ENCODE measurements at places on chromosomes 4 and X. TPM values are rescaled to one million over a fixed set of nuclear protein-coding genes. Genes with fewer than 3 reads are reported as not detected.

The FGG gene
- not detected for polyA plus RNA-seq

The HMX1 gene
- 5.0 TPM for polyA plus RNA-seq

The GRPR gene
- polyA plus RNA-seq = 0.65 TPM

The UGT2A3 gene
- 0.29 TPM for polyA plus RNA-seq

The HCCS gene
- polyA plus RNA-seq = 17.3 TPM
